Right forelimb (tissue), 1 donor: ENCODE measurements at places on chromosomes 4 and X.

DNA sequence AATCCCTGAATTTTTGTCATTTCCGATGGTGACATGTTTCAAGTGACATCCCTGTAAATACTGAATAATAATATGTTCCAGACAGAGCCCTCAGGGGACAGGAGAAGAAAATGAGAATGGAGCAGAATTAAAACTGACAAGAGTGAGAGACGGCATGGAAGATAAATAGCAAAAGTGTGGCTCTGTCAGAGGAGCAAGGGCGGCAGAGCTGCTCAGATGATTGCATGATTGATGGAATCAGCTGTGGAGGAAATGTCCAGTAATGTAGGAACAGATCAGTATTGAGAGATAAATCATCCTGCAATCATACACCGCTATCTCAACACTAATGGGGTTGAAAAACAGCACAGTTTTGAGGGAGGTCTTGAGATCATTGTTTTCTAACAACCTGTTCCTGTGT, 350.3 kb downstream of the STIM2 start:
- DNase-seq, result no peak

DNA sequence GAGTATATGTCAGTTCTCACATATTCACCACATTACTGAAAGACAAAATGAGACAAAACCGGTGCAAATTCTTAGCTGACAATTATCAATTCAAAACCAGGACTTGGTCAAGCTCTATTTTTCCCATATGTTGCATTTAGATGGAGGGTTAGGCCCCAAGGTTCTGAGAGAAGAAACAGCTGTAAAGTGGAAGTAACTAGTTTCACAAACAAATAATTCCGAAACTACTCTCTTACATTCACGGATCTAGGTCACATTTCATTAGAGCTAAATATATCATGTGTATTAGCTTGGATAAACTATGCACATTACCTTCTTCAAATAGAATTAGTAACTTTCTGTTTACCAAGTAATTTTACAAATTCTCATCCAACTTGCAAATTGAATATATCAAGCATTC, 3.7 kb upstream of the GABRA2 start:
- DNase-seq, result no peak

DNA sequence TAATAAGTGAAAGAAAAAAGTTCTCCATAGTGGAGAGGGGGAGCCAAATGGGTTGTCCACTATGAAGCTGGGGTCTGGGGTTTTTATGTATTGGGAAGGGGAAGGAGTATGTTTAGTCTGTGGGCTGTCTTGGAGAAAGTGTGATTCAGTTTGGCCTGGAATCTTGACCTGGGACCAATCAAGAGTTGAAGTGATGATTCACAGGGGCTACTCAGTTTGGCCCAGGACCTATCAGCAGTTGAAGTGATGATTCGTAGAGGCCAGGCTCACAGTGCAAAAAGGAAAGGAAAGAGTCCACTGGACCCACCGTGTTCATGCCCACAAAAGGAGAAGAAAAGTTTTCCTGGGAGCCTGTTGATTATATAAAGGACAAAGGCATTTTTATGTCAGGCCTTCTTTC, 47.3 kb upstream of the RAB9B start:
- no peak for DNase-seq

DNA sequence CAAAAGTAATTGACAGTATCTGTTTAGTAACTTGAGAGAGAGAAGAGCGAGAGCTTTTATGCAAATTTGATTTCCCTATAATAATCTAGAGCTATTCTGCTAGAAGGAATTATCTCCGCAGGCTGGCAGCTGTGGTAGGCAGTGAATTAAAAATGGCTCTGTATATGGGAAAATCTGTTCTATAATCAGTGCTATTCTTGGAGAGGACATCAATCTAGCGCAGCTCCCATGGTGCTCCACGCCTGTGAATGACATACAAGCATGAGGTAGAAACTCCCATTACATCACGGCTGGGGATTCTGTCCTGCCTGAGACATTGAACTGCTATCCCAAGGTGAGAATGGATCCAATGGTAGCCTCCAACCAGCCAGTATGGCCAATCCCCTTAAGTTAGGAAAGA, 179.0 kb downstream of the DHX15 start:
- no peak for DNase-seq

DNA sequence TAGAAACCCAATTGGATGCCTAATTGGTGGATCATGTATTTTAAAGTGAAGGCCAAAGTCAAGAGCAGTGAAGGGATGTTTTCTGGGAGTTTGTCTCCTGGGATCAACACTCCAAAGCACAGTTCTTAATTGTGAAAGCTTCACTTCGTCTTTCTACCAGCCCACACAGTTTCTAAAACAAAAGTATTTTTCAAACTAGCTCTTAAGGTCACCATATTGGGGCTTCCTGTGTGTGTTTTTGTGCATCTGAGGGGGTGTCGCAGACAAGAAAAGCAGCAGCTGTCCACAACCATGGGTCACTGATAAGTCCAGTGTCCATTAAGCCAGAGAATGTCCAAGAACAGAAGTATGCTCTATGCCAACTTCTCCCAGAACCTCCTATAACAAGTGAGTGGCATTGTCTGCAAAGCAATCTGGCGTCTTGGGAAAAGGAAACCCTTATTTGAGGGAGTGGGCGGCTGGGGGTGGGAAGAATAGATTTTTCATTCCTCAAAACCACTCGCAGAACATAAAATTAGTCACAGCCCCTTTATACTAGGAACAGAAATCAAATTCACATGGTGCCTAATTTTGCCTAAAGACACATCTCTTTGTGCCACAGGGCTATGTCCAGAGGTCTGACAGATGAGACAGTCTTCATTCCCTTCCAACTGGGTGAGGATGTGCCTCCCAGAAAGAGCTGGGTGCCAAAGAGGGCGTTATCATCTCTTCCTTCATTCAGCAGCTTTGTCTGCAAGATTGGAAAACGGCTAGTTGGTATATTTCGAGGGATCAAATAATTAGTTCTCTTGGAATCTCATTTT, 610.4 kb downstream of the BCOR start:
- no peak for DNase-seq

GRCh38 chr4:15361529-15361928, 66.3 kb upstream of the C1QTNF7 start:
- no peak for DNase-seq

- no peak for DNase-seq
Measured at GRCh38 chr4:187633245-187633644, 362.3 kb upstream of the ZFP42 start.

GRCh38 chr4:139809757-139810140, 144.1 kb downstream of the MGST2 start:
- DNase-seq, result no peak

DNA sequence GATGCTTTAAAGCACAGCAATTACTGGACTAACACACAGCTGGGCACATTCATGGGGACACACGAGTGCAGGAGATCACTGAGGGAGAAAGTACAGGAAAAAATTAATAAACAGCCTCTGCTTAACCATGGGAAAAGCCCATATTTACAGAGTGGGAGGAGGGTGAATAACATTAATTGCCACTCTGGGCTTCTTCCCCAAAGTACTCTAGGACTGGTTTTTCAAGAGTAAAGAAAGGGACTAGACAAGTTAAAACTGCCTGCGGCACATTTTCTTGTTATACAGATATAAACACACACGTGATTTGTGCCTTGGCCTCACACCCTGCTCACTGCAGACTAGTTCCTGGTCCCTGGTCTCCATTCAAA, 179.7 kb upstream of the TET2 start:
- DNase-seq, result no peak

DNA sequence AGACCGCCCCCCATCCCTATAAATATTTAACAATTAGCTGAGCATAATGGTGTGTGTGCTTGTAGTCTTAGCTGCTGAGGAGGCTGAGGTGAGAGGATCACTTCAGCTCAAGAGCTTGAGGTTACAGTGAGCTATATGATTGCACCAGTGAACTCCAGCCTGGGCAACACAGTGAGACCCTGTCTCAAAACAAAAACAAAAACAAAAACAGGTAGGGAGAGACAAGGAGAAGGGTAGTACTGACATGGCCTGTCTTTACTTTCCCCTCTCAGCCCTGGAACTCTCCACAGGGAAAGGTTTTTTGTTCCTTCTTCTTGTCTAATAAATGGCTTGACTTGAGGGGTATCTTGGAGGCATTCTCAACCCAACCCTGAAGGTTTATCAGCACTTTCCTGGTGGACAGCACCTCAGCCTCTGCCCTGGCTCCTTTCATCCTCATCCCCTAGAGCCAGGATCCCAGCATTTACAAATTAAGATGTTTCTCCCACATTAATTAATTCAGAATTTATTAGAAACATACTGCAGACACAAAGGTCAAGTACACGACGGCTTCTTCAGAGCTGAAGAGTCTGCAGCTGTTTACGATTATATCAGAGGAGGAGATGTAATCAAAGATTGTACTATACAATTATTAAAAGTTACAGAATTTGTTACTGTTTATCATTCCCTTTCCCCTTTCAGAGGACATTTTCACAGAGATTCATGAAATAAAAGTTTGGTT, 131.8 kb downstream of the AFF1 start:
- DNase-seq, result no peak

GRCh38 chr4:38872620-38873019, 5.0 kb downstream of the FAM114A1 start:
- DNase-seq, result no peak

GRCh38 chr4:95500361-95500760, 48.4 kb downstream of the UNC5C start:
- DNase-seq, result no peak

GRCh38 chrX:24014388-24015018, 12.5 kb downstream of the KLHL15 start:
- no peak for DNase-seq

GRCh38 chrX:135977611-135978010, 3.8 kb upstream of the MMGT1 start:
- no peak for DNase-seq

- DNase-seq, result no peak
Measured at GRCh38 chr4:185624259-185624589, 88.9 kb upstream of the PDLIM3 start.

GRCh38 chr4:74323663-74324062, 15.4 kb downstream of the EPGN start:
- no peak for DNase-seq

DNA sequence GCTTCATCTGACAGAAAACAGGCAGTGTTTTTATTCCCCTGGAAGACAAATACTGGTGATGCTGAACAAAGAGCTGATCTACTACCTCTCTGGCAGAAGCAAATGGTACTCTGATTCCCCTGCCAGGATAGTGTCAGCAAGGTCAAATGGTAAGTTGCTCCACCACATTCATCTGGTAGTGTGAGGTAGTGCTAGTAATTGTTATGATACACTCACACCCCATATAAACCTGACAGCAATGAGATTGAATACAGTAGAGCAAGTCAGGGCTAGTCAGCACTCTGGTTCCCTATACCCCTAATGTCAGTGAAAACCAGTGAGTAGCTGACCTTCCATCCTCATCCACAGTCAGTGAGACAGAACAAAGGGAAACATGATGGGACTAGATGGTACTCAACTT, 3.4 kb upstream of the SPIN4 start:
- DNase-seq, result no peak

GRCh38 chrX:23311731-23312130, 22.9 kb upstream of the PTCHD1 start:
- DNase-seq, result no peak

DNA sequence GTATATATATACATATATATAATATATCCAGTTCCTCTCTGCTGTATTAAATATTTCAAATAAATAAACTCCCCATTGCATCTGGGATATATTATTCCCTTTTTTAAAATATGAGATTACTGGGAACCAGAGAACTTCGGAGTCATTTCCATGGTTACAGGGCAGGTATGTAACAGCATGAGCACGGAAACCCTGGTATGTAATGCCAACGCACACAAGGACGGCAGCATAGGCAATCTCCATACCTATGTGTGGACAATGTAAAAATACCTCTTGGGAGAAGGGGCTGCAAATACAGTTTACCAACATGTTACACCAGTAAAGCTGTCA, 62.8 kb downstream of the NUDT10 start:
- no peak for DNase-seq

- DNase-seq, result no peak
Measured at GRCh38 chrX:149760965-149761364, 12.9 kb upstream of the HSFX1 start.

GRCh38 chrX:53678667-53679066, 7.9 kb downstream of the HUWE1 start:
- DNase-seq, result no peak

DNA sequence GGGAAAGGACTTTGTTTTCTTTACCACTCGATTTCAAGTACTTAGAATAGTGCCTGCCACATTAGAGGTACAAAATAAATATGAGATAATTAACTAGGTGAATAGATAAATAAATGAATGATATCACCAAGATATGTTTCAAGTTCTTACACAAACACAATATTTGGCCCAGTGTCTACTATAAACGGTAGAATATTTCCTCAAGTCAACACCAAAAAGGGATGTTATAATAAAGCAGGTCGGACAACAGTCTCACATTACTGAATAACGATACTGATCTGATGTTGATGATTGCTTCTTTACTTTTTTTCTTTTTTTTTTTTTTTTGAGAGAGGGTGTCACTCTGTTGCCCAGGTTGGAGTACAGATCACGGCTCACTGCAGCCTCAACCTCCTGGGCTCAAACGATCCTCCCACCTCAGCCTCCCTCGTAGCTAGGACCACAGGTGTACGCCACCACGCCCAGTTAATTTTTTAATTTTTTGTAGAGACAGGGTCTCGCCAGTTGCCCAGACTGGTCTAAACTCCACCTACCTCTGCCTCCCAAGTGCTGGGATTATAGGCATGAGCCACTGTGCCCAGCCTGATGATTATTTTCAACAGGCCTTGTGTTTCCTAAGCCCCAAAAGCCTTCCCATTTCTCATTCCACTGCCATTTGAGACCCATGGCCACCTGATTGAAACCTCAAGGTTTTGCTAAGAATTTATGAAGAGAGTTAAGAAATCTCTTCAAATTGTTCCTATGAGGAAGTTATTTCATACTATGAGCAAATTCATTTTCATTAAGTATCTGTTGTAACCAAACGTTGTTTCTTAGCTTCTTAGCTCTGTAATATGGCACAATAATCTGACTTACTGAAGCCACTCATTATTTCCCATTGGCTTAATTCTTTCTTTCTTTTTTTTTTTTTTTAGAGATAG, 2.3 kb downstream of the MANBA start:
- no peak for DNase-seq

DNA sequence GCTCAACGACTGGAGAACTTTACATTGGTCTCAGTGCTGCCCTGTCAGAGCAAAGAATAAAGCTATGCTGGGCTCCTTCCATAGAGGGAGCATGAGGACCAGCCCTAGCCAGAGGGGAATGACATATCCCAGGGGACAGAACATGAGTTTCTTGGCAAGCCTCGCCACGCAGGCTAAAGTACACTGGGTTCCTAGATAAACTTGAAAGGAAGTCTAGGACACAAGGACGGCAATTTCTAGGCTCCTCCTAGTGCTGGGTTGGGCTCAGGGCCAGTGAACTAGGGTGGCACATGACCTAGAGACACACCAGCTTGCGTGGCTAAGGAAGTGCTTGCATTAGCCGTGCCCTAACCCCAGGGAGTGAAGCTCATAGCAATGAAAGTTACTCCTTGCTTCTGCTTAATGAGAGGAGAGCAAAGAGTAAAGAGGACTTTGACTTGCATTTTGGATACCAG, 141.0 kb downstream of the MAB21L2 start:
- DNase-seq, result no peak

- DNase-seq, result no peak
Measured at GRCh38 chr4:165583341-165583740, 204.5 kb downstream of the CPE start.
